ENCODE measurements at places on chromosomes 7 and 10.

GRCh38 chr10:125152450-125153368 lies 7.7 kb downstream of the CTBP2 start:
- no peak for DNase-seq

GRCh38 chr7:87219545-87220025 lies at the start of gene TMEM243:
Gene TMEM243, minus strand, starts transcription at chr7:87219732. Its CDS starts 229 bp downstream, at chr7:87219503.
- peak; percentile 46 for DNase-seq

- DNase-seq: no peak
Measured at GRCh38 chr10:101357958-101358357, 4.0 kb downstream of the BTRC start.

DNA sequence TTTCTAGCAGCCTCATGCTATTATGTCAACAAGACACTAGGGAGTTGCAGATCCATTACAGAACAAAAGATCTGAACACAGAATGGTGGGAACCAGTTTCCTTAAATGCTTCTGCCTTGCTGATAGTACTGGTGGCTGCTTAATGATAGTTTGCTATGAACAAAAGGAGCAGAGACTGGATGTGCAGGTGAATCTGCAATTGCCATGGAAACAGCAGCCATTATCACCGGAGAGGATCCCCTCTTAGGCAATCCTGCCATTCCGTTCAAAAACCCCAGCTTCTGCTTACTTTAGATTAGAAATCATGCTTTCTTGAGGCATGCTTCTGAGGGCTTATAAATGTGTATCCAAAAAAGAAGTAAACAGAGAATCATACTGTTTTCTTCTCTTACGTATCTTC lies 80.0 kb upstream of the PRKAR2B start:
- DNase-seq: no peak

- peak; percentile 82 for DNase-seq
Measured at GRCh38 chr7:21253740-21254687, 173.9 kb upstream of the SP4 start.

- DNase-seq: no peak
Measured at GRCh38 chr10:92849576-92850090, 1.3 kb downstream of the EXOC6 start.

- no peak for DNase-seq
Measured at GRCh38 chr7:96921231-96921630, 84.1 kb upstream of the DLX6 start.

- no peak for DNase-seq
Measured at GRCh38 chr7:115014794-115015193, 92.9 kb downstream of the MDFIC start.

- peak; percentile 100 for DNase-seq
Measured at GRCh38 chr10:102917962-102918816, at the start of gene CNNM2. Gene CNNM2, plus strand, starts transcription at chr10:102918294. Its CDS starts 187 bp downstream, at chr10:102918481.

DNA sequence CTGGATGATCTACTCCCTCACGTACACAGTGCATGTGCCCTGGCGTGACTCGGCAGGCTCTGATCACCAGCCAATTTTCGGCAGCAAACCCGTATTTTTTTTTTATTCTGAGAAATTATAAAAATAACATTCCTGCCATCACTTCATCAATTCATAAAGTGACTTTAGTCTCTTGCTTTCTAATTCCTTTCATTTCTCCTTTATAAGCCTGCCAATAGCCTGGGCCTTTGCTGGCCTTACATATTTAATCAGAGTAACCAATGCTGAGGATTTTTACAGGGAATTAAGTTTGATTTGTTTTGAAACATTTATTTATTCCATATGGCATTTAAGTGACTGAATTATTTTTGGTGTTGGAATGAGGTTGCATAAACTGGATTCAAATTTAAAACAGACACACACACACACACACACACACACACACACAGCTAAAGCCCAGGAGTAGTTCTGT lies 140.8 kb downstream of the ETV1 start:
- no peak for DNase-seq

- peak; percentile 56 for DNase-seq
Measured at GRCh38 chr7:105849122-105849855, 27.1 kb downstream of the ATXN7L1 start.

- peak; percentile 46 for DNase-seq
Measured at GRCh38 chr10:48533951-48534720, 70.7 kb downstream of the ARHGAP22 start.

DNA sequence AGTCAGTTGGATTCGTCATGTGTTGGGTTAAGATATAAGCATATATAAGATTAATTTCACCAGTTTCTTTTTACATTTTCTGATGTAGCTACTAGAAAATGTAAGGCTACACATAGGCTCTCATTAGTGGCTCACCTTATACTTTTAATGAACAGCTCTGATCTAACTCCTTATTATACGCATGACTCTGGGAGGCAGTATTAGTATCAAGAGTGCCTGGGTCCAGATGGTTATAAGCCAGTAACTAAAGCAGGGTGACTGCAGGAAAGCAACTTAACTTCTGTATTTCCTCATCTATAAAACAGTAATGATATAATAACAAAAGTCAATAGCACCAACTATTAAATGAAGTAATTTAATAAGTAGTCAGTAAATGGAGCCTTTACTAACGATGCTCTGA lies 1.4 kb upstream of the ELMO1 start:
- DNase-seq: no peak

DNA sequence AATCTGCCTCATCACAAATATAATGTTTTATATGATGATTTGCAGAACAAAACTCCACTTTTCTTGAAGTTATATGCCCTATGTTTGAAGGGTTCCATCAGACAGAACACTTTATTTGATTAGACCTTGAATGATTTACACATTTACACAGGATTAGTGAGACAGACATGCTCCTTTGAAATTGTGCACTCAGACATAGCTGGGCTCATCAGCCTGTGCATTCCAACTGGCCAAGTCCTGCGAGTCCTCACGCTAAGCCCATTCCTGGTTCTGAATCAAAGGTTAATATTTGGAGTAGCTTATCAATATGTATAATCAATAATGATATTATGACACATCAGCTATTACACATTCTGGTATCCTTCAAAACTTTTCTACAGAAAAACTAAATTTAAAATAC lies 173.6 kb downstream of the MBL2 start:
- no peak for DNase-seq

GRCh38 chr10:128566361-128566968 lies 440.2 kb upstream of the MKI67 start:
- DNase-seq: no peak

DNA sequence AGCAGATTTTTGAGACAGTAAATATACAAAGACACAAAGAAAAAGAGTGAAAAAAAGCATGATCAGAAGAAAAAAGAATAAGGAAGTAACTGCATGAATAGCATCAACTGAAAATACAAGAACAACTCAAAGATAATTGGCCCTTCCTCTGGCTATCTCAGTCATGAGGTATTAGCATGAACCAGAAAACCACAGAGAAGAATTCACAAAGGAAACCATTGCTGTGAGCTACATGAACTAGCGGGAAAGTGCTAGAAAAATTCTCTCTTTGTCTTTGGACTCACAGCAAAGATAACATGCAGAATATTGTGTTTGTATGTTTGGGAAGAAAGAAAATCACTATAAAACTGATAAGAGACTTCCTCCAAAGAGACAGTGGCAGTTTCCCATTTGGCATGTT lies 82.9 kb downstream of the SORCS1 start:
- DNase-seq: no peak

GRCh38 chr7:139830782-139831501 lies 1.9 kb downstream of the TBXAS1 start:
- no peak for DNase-seq

DNA sequence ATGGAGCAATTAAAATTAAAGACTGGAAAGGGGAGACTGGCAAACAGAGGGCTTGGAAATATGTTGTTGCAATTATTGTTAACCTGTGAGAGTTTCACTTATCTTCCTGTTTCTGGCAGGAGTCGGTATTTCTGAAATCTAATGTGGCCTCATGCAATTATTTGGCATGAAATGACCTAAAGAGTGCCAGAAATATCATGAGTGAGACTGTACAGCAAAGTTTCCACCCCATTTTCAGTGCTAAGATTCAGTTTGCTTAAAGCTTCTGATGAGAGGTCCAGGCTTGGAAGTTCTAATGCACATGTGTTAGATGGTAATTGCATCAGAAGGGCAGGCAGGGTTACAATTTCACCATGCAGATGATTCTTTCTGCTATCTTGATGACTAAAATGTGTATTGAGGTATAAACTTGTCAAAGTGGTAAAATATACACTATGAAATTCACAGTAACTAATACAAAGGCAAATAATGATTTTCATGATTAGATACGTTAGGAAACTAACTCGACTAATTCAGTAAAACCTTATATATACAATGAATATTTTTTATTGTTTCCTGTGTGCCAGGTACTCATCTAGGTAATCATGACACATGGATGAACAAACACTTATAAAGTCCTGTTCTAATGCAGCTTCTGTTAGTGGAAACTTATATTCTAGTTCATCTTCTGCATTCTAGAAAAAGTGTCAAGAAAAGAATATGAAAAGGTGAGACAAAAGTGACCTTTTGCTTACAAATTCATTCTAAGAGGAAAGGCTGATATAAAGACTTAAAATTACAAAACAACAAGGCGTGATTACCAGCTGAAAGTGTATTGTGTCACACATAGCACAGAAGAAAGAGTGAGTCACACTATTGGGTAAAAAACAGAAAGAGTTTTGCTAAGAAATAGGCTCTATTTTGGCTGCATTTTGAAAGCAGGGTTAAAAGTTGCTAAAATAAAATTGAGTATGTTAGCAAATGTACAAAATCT lies 533.4 kb upstream of the SEMA3D start:
- DNase-seq: no peak

- DNase-seq: no peak
Measured at GRCh38 chr7:7570584-7570983, 3.9 kb downstream of the MIOS start.

- DNase-seq: no peak
Measured at GRCh38 chr10:132238371-132239125, 51.8 kb downstream of the DPYSL4 start.

- no peak for DNase-seq
Measured at GRCh38 chr7:5379546-5379945, 44.1 kb downstream of the TNRC18 start.
